ENCODE measurements at places on chromosomes 7 and 10.

DNA sequence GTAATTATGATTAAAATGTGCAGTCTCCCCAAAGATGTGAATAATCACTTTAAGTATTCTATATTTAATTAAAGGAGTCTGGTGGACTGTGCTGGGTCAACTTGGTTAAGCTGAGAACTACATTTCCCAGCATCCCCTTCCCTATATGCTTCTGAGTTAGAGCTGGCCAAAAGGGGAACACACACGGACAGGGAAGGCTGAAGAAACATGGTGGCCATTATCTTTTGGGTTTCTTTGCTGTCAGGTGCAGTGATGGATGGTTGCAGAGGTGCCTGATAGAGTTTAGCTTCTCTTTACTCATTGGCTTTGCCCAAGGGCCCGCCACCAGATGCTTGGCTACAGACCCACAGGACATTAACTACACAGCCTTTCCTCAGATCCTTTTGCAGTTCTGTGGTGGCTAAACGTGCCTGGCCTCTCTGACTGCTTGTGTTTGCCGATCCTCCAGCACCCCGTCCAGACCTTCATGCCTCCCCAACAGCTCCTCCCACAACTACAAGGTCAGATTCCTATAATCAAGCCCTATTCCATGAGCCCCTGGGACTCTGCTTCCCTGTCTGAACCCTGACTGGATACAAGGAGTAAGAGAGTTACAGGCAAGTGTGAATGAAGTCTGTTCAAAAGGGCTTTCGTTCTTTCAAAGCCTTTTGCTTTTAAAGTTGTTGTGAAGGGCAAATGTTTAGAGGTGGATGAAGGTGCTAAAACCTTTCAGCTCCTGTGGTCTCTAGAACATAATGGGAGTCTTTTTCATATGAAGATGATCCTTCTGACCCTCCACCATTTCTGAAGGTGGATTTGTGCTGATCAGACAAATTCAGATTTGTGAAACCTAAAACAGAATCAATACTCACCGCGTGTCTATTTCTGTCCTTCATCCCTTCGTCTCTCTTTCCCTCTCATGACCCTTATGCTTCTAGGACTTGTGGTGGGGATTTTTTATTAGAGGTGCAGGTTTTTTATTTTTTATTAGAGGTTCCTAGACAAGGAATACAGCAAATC lies 21.5 kb downstream of the BUB3 start:
- DNase-seq = no peak

GRCh38 chr7:139916717-139917395 lies 87.8 kb downstream of the TBXAS1 start:
- no peak for DNase-seq

- DNase-seq = no peak
Observed at GRCh38 chr7:47884675-47885074, 63.6 kb downstream of the PKD1L1 start.

GRCh38 chr10:44043646-44044375 lies 341.1 kb downstream of the CXCL12 start:
- no peak for DNase-seq

DNA sequence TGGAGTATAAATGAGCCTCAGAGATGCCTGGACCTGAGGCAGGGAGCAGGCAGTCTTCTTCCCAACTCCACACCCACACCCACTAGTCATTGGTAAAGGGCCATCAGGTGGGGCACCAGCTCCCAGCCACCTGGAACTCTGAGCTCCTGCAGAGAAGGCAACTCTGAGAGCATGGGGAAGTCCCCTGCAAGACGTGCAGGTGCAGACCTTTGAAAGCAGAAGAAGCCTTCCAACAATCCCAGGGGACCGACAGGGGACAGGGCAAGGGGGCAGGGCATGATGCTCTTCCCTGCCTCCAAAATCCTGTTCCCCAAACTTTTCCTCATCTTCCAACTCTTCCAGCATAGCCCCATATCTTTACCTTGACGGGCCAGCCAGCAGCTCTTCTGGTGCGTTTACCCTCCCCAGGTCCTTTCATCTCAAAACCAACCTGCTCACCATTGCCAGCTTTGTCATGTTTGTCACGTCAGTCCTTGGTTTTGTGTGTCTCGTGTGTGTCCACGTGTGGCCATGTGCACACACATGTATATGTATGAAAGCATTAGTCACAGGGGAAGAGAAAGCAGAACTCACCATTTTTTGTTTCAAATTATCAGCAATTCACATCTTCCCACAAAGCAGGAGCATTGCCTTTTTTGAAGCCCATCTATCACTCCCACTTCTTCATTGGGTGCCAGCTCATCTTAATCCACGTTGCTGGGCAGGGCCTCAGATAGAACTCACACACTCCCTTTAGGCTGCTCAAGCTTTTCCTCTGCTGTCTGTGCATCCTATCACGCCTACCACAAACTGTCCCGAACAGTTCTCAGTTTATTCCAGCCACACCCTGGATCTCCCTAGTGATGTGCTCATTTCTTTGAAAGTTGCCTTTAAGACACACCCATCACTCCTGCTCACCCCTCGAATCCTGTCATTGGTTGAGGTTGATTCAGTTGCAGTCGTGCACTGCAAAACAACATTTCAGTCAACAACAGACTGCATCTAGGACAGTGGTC lies 41.0 kb upstream of the AMPH start:
- DNase-seq = no peak

- DNase-seq = no peak
Observed at GRCh38 chr7:105578496-105578895, 2.8 kb downstream of the EFCAB10 start.

DNA sequence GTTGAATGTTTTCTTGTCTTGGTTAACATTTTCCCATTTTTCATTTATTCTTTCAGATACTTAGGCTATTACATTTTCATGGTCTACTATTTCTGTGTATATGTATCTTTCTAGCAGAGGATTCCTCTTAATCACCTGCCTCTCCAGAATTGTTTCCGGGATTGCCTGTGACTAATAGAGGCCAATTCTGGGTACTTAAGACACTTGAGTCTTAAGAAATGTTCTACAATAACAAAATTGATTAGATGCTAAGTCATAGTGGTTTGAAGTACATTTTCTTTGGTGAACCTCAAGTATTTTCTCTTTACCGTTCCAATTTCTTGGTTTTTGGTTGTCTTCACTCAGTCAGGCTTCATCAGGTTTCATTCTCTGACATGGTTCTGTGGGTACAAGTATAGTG lies 26.4 kb downstream of the BBS9 start:
- DNase-seq = no peak

GRCh38 chr7:74174606-74175082 lies 488 bp downstream of the EIF4H start:
- DNase-seq = no peak

- no peak for DNase-seq
Observed at GRCh38 chr7:146902266-146902665, 785.7 kb downstream of the CNTNAP2 start.

GRCh38 chr10:122157451-122157850 lies 113.6 kb upstream of the BTBD16 start:
- no peak for DNase-seq

DNA sequence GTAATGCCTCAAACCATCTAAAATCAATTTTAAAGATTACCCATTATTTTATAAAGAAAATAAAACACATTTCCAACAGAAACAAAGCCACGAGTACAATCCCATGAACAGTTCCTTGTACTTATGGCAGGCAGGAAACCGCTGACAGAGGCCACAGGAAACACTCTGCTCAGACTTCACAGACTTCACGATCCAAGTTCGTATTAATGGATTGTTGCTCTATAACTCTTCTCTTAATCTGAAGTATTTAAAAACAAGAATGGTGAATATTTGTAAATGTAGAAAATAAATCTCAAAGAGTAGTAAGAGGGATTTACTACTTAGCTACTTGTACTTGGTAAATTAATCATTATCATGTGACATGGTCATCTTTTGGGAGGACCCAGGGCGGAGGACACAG lies 78.3 kb downstream of the SNX10 start:
- no peak for DNase-seq

DNA sequence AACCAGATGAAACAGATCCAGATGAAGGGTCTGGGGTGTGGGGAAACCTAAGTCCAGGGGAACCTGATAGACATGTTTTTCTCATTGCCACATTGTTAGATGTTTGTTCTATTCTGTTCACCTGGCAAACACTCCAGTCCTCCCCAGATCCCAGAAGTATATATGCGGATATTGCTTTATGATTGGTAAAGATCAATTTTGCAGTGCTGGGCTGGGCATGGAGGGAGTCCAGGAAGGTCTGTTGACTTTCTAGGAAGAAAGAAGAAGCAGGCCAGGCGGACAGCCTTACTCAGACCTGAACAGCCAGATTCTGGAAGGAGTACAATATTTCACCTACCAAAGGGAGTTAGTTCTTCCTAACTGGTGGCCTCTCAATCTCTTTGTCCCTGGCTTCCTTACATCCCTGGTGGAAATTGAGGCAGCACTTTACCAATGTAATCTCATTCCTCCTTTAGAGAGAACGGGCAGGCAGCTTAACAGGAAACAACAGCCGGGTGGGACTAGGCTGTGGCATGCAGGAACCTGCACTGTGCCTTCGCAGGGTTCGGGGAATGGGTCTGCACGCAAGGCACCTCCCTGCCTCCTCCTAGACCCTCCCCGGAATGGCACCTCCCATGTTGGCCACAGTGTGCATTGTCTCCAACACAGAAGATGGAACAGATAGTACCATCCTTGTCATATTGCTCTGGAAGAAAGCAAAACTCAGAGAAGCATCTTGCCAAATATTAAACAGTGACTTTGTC lies 930 bp downstream of the GIMAP6 start:
- DNase-seq = no peak

DNA sequence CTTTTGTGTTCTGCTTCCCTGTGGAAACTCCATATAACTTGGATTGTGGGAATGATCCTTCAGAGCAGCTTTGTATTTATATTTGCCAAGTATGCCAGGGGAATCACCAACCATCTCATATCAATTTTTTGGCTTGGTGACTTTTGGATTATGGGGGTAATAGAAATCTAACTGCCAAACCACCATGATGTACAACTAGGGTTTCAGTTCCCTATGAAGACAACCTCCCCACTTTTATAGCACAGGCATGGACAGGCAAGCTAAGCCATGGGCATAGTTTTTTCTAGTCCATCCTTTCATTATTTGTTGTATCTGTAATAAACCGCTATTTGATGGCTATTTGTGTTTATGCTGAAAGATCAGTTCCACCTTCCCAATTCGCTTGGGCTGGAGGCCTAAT lies 17.7 kb downstream of the NPY start:
- DNase-seq = no peak

DNA sequence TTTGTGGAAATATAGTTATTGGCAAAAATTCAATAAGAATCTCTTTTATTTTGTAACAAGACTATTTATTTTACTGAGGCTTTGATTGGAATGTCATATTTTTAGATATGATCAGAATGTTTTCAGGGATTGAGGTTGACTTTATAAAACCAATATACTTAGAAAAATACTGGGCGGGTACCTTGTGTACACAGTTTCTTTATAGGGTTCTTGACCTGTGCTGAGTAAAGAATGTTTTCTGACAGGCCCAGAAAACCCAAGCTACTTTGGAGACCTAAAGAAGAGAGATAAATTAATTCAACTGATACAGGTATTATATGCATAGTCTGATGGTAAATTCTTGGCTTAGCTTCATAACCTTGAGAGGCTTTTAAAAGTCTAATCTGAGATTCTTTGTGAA lies 23.9 kb upstream of the SPAM1 start:
- no peak for DNase-seq

- DNase-seq = no peak
Observed at GRCh38 chr10:95864906-95865813, 42.6 kb upstream of the CC2D2B start.

- no peak for DNase-seq
Observed at GRCh38 chr7:138519061-138519798, 59.2 kb downstream of the TRIM24 start.

- no peak for DNase-seq
Observed at GRCh38 chr7:131040467-131040932, 287.2 kb upstream of the MKLN1 start.

- no peak for DNase-seq
Observed at GRCh38 chr7:124843336-124843735, 77.7 kb upstream of the GPR37 start.

GRCh38 chr7:31919678-31920369 lies 150.4 kb downstream of the PDE1C start:
- no peak for DNase-seq

GRCh38 chr10:19987931-19988330 lies 171.7 kb downstream of the PLXDC2 start:
- DNase-seq = no peak

GRCh38 chr7:66859794-66860645 lies 61.0 kb upstream of the TMEM248 start:
- no peak for DNase-seq

- no peak for DNase-seq
Observed at GRCh38 chr7:106572394-106573124, 88.4 kb downstream of the CCDC71L start.

GRCh38 chr10:2936816-2937215 lies 130.5 kb upstream of the PFKP start:
- no peak for DNase-seq

- no peak for DNase-seq
Observed at GRCh38 chr7:32415936-32416335, 74.2 kb downstream of the LSM5 start.

- DNase-seq = no peak
Observed at GRCh38 chr7:89183712-89184111, 388.2 kb upstream of the TEX47 start.

DNA sequence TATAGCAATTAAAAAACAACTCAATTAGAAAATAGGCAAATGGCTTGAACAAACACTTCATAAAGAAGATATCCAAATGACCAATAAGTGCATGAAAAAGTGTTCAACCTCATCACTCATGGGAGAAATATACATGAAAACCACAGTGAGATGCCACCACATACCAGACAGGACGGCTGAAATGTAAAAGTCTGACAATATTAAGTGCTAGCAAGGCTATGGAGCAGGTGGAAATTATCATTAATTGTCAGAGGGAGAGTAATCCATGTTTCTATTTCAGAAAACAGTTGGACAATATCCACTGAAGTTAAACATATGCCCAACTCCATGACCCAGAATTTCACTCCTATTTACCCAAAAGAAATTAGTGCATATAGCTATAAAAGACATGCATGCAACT lies 42.6 kb upstream of the GRID1 start:
- DNase-seq = no peak

- no peak for DNase-seq
Observed at GRCh38 chr7:114966156-114966555, 44.3 kb downstream of the MDFIC start.

GRCh38 chr10:73898730-73899410 lies 12.1 kb upstream of the PLAU start:
- no peak for DNase-seq

GRCh38 chr10:21510241-21511094 lies 15.0 kb downstream of the SKIDA1 start:
- no peak for DNase-seq

- DNase-seq = no peak
Observed at GRCh38 chr10:75028049-75028448, 83.4 kb upstream of the SAMD8 start.

DNA sequence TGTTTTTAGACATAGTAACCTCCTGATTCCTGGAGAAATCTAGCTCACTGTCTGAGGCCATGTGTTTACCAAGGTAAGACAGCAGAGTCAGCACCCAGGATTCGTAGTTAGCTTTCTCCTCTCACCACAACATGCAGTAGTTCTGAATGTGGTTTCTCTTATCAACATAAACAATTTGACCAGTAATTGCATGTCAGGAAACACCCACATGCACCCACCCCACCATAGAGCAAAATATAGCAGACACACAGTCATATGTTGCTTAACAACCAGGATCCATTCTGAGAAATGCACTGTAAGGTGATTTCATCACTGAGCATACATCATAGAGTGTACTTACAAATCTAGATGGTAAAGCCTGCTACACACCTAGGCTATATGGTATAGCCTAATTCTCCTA lies 1004.0 kb downstream of the ANKRD7 start:
- DNase-seq = no peak

- DNase-seq = no peak
Observed at GRCh38 chr10:114491933-114492332, 87.6 kb upstream of the AFAP1L2 start.

GRCh38 chr7:10618953-10619352 lies 354.7 kb upstream of the PHF14 start:
- DNase-seq = no peak

All from stimulated activated CD8-positive, alpha-beta memory T cell treated with anti-CD3 and anti-CD28 coated beads, Interleukin-15, amount 100 ng/mL, for 4 hours (primary cell).